OCI-M1 (cell line): ENCODE measurements at places on chromosomes 3 and 15.
A peak's percentile ranks its signal among the peaks of the same experiment; 100 is the strongest.

- DNase-seq, result peak; percentile 58
Measured at GRCh38 chr3:69113536-69113935, 8.9 kb downstream of the LMOD3 start.

- DNase-seq, result no peak
Measured at GRCh38 chr3:18024715-18025114, 282.3 kb upstream of the TBC1D5 start.

DNA sequence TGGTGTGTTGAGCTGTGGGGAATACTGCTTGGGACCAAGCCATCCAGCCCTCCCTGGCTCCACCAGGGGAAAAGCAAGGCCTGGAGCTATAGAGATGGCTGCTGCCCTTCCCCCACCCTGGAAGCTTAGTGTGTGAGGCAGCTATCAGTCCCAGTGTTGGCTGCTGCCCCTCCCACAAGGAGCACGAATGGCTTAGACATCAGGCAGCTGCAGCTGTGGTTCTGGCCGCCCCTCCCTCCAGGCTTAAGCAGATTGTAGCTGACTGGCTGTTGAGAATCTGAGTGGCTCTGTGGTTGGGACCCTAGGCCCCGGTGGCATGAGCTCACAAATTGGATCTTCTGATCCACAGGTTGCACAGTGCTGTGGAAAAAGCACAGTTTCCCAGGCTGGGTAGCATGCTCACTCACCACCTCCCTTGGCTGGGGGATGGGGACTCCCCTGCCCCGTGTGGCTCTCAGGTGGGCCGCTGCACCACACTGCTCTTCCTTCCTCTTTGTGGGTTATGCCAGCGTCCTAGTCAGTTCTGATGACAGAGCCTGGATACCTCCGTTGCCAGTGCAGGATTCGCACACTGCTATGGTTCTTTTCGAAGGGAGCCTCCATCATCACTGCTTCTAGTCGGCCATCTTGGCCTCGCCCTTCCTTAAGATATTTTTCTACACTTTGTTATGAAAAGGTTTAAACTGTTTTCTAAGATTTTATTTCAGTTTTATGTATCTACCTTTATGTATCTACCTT, 21.2 kb upstream of the SUCNR1 start:
- DNase-seq, result peak; percentile 77

GRCh38 chr3:71056327-71056726, 527.2 kb downstream of the FOXP1 start:
- no peak for DNase-seq

GRCh38 chr3:95311272-95311671, 1248.4 kb downstream of the NSUN3 start:
- no peak for DNase-seq

- DNase-seq, result no peak
Measured at GRCh38 chr15:92681141-92681631, 25.6 kb upstream of the FAM174B start.
